AG08396 (cell line): ENCODE measurements at places on chromosomes 16 and 17.

- DNase-seq = no peak
These were observed 4.3 kb downstream of the CTU2 start for GRCh38 chr16:88710556-88710955.

- DNase-seq = no peak
These were observed 321.4 kb downstream of the FOXL1 start for GRCh38 chr16:86899757-86900156.

DNA sequence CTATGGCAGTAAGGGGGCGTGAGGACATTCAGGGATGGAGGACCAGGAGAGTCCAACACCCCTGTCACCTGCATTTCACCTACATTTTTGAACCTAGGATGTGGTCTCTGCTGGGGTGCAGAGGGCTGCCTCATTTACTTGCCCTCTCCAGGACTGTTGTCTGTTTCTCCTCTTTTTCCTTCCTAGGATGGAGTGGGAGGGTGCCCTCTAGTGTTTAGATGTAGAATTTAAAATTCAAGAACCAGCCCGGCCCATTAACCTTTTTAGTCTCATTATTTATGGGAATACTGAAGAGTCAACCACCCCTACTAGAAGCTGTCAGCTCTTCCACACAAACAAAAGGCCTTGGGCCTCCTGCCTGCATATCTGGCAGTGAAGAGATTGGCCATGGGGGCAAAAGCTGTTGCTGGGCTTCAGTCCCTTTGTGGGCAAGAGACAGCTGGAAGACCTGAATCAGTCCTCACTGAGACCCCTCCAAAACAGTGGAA, 2.5 kb upstream of the STARD3 start:
- DNase-seq = peak; percentile 74

- DNase-seq = no peak
These were observed 32.1 kb upstream of the BRIP1 start for GRCh38 chr17:61895391-61895790.

DNA sequence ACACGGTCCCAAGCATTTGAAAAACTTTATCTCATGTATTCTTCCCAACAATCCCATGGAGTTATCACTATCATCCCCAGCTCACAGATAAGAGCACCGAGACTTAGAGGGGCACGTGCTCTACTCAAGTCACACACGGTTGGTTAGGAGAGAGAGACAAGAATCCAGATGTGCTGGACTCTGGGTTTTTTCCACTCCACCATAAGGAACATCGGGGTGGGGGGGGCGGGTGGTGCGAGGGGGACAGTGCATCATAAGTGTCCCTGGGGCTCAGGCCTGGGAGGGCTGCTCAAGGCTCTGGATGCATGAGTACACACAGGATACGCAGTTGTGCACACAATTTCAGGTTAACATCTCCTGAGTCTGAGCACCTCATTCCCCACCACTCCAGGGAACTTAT, 7.4 kb downstream of the CDC42EP4 start:
- no peak for DNase-seq
